ENCODE measurements at places on chromosomes 2 and 18.
A peak's percentile ranks its signal among the peaks of the same experiment; 100 is the strongest.

GRCh38 chr2:43218155-43218701, 8.2 kb downstream of the ZFP36L2 start:
- DNase-seq, result peak; percentile 42

DNA sequence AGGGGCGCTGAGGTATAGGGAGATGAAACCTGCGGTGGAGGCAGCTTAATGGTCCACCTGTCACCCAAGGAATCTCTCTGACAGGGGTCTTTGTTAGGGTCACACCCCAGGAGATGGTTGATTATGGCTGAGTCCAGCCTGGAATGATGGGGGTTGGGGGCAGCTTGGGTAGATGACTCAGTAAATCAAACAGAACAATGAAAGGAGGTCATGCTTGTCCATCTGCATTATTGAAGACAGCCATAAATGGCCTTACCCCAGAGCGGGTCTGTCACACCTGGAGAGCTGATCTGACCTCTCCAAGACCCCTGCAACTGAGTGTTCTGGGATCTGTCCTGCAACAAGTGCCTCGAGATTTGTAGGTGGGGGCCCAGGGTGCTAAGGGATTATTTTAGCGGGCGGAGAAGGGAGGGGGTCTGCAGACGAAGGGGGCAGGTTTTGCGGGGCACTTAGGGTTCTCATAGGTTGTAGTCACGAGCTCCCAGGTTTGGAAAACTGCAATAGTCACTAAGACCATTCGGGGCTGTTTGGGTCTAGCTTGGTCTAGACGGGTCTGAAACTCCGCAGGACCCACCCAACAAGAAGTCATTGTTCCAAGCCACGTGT, 771 bp upstream of the IGFBP2 start:
- DNase-seq, result no peak

GRCh38 chr18:23871410-23871809, 143.1 kb upstream of the TTC39C start:
- no peak for DNase-seq

DNA sequence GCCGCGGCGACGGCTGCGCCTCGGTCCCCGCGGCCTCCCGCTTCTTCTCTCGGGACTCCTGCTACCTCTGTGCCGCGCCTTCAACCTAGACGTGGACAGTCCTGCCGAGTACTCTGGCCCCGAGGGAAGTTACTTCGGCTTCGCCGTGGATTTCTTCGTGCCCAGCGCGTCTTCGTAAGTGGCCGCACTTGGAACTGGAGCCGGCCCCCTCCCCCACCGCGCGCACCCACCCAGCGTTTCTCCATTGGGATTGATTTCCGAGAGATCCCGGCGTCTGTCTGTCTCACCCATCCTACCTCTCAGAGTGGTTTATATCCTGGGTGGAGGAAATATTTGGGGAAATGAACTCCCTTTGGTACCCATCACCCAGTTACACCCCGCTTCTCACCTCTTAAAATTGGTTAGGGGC, 498 bp downstream of the ITGAV start:
- peak; percentile 39 for DNase-seq

DNA sequence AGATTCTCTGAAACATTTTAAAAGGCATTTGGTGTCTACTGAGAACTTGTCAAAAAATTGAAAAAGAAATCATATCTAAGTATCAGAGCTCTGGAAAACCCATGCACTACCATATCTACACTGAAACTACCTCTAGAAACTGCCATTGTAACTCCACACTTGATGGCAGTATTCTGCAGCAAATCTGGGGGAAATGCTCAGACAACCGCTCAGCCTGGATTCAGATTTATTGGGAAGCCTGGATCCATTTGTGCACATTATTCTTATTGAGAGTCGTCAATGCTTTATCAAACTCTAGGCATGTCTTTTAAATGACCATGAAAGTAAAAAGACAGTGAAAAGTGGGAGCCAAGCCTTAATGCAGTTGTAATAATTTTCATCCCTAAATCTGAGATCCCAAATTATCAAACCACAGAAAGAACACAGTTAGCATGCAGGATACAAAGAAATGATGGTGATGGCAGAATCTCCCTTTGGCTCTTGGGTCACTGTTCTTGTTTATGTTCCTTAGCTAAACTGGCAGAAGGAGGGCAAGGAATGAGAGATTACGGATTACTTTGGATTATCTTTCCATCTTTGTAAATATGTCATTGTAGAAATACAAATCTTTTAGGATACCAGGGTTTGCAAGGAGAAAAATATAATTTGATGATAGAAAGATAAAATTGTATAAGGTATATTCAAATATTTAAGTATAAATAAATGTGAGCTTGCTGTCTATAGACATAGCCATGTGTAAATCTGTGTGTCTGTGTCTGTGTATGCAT, 512.1 kb upstream of the SYT4 start:
- no peak for DNase-seq

DNA sequence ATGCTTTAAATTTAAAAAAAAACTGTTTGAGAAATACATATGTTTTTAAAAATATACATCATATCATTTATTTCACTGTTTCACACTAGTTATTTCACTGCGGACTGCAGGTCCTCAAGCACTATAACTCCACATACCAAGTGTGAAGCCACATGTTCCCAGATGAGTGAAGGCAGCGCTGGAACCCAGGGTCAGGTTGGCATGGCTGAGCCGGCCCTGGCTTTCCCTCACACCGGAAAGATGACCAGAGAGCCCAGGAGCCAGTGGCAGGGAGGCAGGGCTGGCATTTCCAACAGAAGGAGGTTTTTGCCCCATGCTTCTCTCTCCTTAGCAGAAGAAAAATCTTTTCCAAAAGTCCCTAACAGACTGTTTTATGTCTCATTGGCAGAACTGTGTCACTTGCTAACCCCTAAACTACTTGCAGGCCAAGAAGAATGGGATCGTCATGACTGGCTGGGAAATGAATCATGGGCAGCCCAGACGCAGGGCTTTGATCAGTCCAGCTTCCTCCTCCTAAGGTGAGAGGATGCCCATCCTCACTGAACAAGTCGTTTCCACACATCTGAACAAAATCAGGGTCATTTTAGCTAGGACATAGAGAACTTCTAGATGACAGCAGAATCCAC, 287.6 kb upstream of the HNRNPA3 start:
- DNase-seq, result no peak

DNA sequence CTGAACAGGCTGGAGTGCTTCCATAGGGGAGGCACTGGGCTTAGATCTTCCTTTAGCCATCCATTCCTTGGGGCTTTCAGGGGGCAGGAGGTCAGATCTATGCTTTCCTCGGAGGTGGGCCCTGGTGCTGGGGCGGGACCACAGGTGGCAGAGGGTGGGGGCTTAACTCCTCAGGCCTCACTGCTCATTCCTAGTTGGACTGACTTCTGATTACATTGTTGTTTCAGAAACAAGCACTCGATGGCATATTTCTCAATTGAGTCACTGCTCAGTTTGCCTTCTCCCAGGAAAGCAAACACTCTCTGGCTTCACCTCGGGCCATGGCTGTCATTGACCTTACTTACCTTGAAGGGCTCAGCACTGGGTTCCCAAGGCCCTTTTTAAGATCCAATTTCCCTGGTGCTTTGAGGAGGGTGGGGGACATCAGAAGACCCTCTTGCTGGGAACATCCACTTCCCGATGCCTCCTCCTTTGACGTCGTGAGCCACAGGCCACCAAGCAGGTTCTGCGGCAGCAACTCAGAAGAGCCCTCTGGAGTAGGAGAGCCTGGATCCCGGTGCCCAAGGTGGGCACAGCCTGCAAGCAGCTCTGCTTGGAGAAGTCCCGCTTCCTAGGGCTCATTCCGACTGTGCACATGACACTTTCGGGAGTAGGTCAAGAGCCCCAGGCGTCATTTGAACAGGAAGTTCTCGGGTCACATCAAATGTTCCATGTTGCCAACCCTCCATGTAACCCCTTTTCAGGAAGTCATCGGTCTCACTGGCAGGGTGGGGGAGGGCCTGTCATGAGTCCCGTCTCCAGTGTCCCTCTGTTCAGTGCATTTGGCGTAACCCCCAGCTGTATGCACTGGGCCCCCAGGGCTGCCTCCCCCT, 40.6 kb downstream of the SDC1 start:
- DNase-seq, result peak; percentile 81
